H1 (cell line): ENCODE measurements at places on chromosomes 16 and 17.

- no peak for DNase-seq
Observed at GRCh38 chr16:89410794-89411309, 79.5 kb downstream of the ANKRD11 start.

- no peak for DNase-seq
Observed at GRCh38 chr17:76145231-76146052, 4.4 kb upstream of the FOXJ1 start.

DNA sequence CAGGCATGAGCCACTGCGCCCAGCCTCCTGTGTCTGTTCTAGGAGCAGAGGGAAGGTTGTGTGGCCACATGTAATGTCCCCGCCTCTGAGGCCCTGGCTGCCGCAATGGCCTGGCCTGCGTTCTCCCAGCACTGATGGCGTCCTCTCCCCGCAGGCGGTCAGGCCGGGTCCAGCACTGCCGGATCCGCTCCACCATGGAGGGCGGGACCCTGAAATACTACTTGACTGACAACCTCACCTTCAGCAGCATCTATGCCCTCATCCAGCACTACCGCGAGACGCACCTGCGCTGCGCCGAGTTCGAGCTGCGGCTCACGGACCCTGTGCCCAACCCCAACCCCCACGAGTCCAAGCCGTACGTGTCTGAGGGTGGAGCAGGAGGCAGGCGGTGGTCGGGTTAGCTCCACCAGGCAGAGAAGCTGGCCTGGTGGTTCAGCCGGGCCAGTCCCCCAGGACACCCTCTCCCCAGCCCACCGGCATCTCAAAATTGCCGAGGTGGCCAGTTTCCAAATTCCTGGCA, 100.8 kb downstream of the SDR42E1 start:
- DNase-seq, result no peak

DNA sequence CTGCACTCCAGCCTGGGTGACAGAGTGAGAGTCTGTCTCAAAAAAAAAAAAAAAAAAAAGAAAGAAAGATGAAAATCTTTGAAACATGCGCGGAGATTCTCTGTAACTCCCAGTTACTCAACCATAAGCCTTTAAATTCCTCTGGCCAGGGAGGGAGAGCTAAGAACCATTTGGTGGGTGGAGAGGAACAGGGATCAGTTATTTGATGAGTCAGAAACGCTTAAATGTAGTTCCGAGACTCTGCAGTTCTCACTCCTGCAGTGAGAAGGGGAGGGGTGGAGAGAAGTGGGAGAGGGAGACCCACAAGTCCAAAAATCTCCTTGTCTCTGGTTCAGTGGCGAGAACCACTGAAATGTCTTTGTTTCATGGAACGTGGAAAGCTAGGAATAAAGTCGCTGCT, 266.7 kb downstream of the SOX9 start:
- DNase-seq, result no peak

GRCh38 chr17:82565551-82565950, 46.0 kb downstream of the FOXK2 start:
- no peak for DNase-seq
